ENCODE measurements at places on chromosomes 5 and 9.

- DNase-seq, result peak; percentile 62
Measured at GRCh38 chr5:73792687-73793320, 166.8 kb downstream of the ARHGEF28 start.

DNA sequence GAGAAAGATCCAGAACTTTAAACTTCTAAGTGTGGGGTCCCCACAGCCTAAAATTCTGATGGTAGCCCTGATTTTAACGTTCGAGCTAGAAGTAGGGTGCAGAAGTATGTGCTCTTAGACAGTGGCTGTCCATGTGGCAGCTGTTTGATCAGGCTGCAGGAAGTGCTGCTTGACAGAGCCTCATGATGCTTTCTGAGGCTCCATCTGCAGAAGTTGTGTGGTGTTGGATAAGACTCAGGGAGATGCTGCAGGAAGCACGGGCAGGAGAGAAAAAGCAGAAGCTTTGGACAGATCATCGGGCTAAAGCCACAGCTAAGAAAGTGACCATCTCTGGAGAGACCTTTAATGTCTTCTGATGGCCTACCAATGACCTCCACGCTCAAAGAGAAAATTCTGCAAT, 8.1 kb downstream of the MTMR12 start:
- no peak for DNase-seq

DNA sequence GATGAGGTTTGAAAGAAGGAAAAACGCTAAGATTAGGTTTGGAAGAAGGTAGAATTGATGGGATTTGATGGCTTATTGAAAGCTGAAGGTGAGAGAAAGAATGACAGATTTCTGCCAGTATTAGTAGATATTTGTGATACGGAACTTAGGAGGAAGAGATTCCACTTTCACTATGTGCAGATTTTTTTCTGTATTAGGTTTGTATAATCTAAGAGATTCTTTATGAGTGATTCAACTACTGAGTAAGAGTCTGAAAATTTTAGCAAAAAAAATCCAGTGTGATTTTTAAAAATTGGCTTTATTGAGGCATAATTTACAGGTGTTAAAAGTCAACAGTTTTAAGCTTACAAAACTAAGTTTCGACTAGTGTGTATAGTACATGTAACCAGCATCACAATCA, 54.1 kb downstream of the AP3S1 start:
- DNase-seq, result no peak

DNA sequence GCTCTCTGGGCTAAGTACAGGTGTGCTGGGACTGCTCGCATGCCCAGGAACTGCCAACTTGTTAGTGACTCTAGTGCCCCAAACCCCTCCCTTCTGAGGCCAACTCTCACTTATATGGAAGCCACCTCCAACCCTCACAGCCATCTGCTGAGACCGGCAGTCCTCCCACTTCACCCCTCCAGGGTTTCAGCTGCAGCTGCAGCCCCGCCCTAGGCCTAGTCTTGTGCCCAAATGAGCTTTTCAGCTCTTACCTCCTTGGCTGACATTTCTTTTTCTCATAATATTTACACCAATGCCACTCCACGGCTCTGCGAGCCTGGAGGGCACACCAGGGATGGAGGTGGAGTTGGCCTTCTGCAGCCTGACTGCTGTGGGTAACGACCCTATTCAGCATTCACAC, 166.6 kb downstream of the ROR2 start:
- DNase-seq, result no peak

DNA sequence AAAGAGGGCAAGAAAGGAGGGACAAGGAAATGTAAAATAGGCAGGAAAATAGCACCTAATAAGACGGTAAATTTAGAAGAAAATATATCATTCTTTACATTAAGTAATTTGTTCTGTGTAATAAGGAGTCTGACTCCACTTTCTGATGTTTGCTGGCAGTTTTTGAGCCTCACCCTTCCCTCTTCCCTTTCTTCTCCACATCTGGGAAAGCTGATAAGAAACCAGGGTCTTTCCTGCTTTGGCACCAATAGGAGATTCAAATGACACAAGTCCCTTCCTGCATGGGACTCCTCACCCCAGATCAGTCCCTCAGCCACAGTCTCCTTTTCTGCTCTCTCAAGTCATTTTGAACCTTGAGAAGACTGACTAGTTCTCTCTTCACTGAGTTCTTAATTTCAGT, 31.2 kb upstream of the LECT2 start:
- no peak for DNase-seq

GRCh38 chr5:83750749-83751148, 30.1 kb upstream of the HAPLN1 start:
- DNase-seq, result no peak

DNA sequence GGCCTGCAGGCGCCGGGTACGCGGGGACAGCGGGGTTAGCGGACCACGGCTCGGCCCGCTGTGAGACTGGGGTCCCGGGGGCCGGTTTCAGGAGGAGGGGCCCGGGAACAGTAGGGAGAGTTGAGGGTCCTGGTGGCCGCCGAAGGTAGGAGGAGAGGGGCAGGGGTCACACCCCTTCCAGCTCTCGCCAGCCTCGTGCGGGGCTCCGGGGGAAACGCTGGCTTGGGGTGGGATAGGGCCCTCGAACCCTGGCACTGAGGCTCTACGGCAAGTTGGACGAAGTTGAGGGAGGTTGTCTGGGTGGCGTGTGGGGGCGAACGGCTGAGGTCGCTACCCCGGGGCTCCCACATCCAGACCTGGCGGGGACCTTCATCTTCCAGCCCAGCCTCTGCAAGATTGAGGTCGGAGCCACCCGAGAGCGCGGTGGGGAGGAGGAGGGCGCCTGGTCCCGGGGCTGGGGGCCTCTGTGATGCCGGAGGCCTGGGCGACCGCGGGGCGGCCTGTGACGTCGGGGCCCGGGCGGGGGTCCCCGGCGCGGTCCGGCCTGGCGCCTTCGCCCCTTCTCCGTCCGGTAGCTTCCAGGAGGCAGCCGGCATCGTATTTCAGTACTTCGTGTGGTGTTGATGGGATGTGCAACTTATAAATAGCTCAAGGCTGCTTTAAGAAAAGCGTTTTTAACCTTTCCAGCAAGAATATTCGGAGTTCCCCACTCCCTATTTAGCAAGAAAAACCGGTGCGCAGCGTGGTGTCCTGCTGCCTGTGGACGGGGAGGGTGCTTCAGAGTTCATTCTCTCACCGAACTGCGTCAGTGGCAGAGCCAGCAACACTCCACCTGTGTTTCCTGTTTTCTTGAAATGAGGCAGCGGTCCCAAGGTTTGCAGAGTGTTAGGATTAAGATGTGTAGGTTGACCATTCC, 902 bp downstream of the HABP4 start:
- peak; percentile 28 for DNase-seq

GRCh38 chr5:41637869-41638268, 127.5 kb upstream of the PLCXD3 start:
- no peak for DNase-seq

GRCh38 chr5:126953640-126954039, 76.7 kb downstream of the MARCHF3 start:
- no peak for DNase-seq

DNA sequence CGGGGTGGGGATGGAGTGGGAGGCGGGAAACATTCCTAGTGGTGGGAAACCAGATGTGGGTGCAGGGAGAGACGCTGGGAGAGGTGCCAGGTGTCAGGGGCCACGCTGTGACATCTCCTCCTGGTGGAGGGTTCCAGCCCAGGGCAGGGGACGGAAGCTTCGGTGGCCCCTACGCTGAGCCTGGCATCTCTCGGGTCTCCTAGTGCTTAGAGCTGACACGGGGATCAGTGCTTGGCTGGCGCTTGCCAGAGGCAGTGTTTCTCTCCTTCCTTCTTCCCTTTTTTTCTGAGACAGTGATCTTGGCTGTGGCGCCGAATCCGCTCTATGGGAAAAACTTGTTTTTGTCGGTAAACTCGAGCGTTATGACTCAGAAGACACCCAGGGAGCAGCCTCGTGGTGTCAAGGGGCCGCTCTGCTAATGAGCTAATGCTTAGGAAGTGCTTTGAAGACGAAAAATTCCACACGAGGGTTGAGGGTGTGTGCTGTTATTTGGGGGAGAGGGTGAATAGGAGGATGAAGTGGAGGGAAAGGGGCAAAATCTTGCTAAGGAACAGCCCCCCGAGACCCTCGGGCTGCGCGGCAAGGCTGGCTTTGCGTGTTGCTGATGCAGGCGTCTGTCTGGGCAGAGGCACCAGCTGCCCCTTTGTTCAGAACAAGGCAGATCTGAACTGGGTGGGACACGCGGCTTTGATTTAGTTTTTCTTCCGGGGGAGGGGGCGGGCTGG, 20.4 kb upstream of the IER5L start:
- peak; percentile 88 for DNase-seq

GRCh38 chr5:32403760-32404159, 40.8 kb downstream of the ZFR start:
- DNase-seq, result no peak

GRCh38 chr5:107917983-107918382, 247.2 kb upstream of the EFNA5 start:
- DNase-seq, result no peak

GRCh38 chr5:67010684-67011409, 185.8 kb downstream of the CD180 start:
- no peak for DNase-seq

DNA sequence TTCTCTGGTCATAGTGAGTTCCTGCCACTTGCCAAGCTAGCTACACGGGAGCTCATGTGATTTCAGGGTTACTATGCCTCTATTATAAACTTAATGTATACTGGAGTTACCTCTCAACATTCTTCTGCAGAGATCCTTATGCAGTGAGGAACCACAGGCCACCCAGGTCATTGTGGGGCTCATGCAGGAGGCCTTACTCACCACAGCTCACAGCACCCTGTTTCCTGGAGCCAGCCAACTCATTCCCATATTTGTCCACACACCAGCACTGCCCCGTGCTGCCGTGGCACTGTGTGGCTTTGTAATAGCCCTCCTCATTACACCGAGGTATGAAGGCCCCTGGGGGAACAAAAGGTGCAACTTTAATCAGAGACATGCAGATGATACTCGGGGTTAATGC, 520.0 kb downstream of the SPOCK1 start:
- no peak for DNase-seq

GRCh38 chr5:133273661-133274596, 222.1 kb downstream of the HSPA4 start:
- DNase-seq, result no peak

- DNase-seq, result no peak
Measured at GRCh38 chr5:139138109-139138508, 60.1 kb downstream of the SIL1 start.

DNA sequence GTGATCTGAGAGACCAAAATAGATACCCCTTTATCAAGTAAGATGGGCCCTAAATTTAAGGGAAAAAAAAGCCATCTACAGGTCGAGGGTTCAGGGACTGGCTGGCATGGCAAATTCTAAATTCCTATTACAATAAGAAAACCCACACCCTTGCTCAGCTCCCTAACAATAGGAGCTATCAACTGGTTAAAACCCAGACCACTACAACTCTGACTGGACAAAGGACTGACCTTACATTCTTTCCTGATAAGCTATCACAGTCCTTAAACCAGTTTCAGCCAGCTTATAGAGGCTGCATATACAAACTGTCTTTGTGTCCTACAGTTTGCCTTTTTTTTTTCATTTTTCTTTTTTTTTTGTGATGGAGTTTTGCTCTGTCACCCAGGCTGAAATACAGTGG, 803.6 kb downstream of the NR2F1-AS1 start:
- DNase-seq, result no peak

DNA sequence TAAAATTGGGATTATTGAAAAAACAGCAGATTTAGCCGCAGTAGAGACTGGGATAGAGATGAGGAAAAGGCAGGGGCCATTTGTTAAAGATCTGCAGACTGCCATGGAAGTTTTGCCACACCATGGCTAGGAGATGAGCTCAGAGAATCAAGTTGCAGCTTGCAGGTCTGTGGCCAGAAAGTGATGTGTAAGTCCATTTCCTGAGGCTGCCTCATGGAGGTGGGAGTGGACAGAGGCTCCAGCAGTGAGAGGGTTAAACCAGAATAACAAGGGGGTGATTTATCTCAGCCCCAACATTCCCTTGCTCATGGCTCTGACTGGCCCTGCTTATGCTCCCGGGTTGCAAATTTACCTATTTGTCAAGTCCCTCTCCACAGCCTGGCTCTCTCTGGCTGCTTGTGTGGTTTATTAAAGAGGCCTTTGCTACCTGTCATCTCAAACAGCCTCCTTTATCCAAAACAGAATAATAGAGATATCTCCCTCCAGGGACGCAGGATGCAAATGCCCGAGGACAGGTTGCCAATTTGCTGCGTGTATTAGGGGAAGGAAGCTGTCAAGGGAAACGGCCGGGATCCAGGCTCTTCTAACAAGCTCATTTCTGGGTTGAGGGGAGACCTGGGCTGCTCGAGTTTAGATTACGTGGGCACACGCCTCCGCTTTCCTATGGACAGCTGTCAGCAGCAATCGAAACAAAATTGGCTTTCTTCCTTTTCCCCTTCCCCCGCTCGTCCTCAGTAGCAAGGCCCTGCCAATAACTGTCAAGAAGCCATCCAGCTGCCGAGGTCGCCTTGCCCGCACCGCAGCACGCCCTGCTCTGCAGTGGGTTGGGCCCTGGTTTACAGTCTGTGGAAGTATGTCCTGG, 72.8 kb upstream of the PITX1 start:
- no peak for DNase-seq

GRCh38 chr5:77204967-77205366, 5.5 kb upstream of the PDE8B start:
- DNase-seq, result no peak

DNA sequence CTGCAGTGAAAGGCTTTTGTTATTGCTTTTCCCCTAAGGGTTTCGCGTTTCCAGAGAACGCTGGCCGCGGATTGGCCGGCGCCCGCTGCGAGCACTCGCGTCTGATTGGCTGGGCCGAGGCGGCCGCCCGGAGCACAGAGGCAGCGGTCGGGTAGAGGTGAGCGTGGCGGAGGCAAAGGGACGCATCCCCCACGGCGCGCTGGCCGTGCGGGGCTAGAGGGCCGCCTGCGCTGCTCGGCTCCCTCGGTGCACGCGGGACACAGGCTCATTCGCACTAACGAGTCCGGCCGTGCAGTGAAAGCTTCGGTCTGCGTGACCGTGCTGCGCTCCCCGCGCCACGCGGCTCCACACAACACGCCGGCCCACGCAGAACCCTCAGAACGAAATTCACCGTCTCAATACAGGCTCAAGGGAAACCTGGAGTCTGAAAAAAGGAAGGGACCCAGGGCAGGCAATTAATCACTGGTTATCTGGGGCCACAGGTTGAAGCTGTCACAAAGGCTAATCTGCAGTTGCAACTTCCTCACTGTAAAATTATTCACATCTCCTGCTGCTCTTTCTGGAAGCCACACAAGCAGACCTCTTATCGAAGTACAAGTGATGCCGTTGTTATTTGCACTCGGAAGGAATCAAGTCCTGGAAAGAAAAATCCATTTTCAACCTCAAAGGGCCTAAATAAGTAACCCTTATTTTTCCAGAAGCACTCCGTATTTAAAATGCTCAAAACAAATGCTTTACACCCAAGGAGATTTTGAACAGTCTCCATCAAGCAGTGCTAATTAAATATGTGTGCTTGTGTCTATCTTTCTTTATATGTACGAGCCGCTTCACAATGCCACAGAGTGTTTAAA, 94.6 kb downstream of the ZNF608 start:
- no peak for DNase-seq

- DNase-seq, result peak; percentile 6
Measured at GRCh38 chr9:74570879-74571512, 73.9 kb downstream of the RORB start.

- DNase-seq, result no peak
Measured at GRCh38 chr5:50440651-50441492, at the start of gene EMB. EMB (minus strand) TSS chr5:50441288; CDS start chr5:50441151, 137 bp downstream.

Measured in smooth muscle cell of the brain vasculature (primary cell).